ENCODE measurements at places on chromosomes 6 and 20. TPM values are rescaled to one million over a fixed set of nuclear protein-coding genes. Genes with fewer than 3 reads are reported as not detected.

GRCh38 chr6:75052491-75052890 is 153.4 kb downstream of the COL12A1 start:
- DNase-seq: no peak

RHAG gene
- total RNA-seq: 3.5 TPM

MLIP gene
- total RNA-seq: not detected

DNA sequence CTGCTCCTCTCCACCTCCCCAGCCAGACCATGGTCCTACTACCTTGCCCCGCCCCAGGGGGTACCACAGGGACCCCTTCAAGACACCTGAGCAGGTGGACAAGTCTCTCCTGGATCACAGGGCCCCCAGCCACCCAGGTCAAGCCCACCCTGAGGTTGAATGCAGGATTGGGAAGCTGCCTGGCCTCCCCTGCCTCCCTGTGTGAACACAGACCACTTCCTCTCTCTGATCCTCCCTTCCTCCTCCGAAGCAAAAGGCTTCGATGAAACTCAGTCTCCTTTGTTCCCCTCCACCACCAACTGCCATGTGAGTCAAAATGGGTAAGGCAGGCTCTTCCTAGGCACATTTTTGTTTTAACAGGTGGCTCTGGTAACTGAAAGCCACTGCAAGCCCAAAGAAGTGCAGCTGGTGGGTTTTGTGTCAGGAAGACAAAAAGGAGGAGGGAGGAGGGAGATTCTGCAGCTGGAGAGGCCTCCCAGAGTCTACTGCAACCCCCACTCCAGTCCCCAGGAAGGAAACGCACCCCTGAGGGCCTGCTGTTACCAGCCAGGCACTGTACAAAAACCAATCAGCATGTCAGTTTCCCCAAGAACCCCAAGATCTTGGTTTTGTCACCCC is 5.4 kb downstream of the ADA start:
- peak; percentile 74 for DNase-seq

DNA sequence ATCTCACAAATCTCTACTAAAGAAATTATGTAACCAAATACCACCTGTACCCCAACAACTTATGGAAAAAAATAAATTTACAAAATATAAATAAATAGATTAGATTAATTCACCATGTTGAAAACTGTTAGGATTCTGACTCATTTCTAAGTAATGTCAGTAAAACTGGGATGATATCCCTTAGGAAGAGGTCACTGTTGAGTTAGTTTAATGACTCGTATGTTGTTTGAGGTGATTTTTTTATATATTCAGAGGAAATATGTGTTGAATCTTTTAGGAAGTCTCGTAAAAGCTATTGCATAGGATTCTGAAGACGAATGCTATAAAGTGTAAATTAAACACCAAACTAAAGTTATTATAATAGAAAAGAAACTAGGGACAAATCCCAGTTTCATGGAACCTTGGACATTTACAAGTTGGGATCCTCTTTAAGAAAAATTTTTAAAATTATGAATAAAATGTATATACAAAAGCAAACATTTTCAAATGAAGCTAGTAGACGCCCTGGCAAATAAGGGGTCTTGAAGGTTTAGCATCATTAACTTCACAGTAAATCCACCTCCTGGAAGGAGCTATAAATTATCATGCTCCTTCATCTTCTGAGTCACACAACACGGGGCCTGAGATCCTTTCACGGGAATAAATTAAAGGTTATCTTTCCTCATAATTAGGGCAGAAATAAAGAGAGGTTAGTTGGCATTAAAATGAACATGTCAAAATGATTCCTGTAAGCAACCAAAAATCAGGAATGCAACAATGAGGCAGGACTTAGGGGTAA is 37.0 kb upstream of the POU3F2 start:
- no peak for DNase-seq
